ENCODE measurements at places on chromosomes 1 and 21.

DNA sequence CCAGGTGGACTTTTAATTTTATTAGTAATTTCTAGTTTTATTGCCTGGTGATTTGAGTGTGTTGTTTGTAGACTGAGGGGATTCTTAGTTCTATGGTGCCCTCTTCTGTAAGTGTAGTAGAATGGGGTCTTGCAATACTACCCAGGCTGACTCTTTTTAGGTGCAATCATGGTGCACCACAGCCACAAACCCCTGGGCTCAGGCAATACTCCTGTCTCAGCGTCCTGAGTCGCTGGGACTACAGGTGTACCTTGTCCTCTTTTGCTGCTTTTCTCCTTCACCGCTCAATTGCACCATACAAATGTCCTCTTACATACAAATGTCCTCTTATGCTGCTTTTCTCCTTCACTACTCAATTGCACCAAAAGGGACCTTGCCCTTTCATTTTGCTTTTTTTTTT is 43.1 kb downstream of the SCP2 start:
- no peak for DNase-seq

DNA sequence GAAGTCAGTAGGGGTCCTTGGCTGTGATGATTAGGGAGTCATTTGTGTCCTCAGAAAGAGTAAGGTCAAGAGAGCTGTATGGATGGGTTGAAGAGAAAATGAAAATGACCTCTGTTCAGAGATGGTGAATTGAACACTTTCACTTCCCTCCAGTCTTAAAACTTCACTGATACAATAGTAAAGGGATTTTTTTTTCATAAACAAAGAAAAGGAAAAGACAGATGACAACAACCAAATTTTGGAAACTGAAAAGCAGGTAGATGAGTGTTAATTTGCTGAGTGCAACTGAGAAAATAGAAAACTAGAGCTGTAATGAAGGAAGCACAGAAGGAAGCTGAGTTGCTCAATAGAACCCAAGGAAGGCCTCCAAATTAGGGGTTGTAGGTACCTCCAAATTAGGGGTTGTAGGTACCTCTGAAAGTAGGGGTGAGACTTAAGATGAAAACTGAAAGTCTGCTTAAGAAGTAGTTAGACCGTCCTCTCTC is 14.8 kb upstream of the S1PR1 start:
- DNase-seq = peak; percentile 37

DNA sequence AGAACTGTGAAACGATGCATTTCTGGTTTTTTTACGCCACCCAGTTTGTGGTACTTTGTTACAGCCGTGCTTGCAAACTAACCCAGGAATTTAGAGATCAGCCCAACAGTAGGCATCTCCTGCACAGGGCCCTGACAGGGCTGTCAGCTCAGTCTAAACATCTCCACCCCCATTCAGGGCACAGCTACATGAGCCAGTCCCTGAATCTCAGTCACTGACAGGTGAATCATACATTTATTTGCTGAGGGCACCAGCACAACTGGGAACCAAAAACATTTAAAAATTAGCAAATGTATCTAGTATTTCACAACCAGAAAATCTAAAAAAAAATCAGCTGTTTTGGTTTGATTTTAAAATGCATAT is 30.7 kb downstream of the PRDX6 start:
- DNase-seq = no peak

GRCh38 chr1:58652651-58653184 is 47.1 kb downstream of the MYSM1 start:
- peak; percentile 85 for DNase-seq

GRCh38 chr1:203095061-203095690 is 9.4 kb upstream of the MYOG start:
- DNase-seq = no peak

DNA sequence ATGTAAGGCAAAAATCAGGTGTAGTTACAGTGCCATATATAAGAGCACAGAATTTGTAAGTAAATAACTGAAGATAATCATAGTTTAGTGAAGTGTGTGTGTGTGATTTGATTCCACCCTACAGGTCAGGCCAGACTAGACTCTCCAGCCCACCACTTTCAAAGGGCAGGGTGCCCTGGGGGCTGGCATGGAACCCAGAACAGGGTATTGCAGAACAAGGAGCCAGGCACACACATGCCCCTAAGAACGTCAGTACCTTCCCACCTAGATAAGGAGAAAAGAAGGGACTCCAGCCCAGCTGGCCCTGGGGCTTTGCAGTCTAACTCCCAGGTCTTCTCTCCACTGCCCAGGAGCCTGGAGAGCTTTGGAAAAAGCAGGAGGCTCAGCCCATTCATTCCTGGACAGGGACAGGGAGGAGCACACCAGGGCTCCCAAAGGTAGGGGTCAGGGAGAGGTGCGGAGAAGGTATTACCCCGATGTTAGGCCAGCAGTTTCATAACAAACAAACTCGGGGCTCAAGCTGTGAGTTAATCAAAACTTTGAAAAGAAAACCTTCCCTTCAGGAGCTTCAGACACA is 149.7 kb upstream of the VANGL1 start:
- no peak for DNase-seq

GRCh38 chr1:166944186-166944967 is 31.0 kb downstream of the ILDR2 start:
- DNase-seq = no peak

GRCh38 chr1:186078245-186078644 is 296.8 kb downstream of the TPR start:
- DNase-seq = no peak

GRCh38 chr1:22139066-22139594 is 3.8 kb downstream of the WNT4 start:
- DNase-seq = no peak

- no peak for DNase-seq
These were observed 3.4 kb downstream of the USP33 start for GRCh38 chr1:77756052-77756754.

DNA sequence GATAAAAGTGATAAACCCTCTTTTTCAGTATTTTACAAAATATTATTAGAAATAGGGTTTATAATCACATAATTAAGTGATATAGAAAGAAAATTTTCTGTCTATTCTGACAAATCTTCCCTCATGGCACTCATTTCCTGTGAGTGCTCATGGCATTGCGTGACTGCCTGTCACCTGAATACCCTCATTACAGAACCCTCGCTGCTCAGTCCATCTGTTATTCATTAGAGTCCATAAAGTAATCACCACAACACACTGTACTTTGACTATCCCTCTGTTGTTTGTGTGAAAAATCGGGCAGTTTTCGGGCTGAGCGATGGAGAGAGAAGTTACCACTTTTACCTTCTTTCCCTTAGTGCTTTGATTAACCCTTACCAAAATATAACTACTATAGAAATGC is 100.4 kb upstream of the BRINP3 start:
- DNase-seq = no peak

GRCh38 chr1:88973520-88974137 is 18.8 kb downstream of the KYAT3 start:
- DNase-seq = peak; percentile 48

DNA sequence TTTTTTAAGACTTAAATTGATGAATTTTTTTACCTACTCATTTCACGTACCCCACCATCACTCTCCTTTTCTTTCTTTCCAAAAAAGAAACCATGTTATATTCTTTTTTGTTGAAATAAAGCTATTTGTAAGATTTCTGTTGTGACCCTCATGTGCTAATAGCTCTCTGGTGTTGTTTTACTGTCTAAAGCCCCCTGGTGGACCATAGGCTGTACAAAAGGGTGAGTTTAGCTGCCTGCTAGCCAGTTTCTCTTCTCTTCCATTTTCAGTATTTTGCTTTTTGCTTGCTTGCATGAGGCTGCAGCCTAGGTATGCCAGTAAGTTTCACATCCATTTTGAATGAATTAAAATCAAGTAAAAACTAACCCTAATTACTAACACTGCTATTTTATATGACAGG is 15.6 kb upstream of the VAMP3 start:
- DNase-seq = no peak

- no peak for DNase-seq
These were observed 35.1 kb upstream of the PRSS38 start for GRCh38 chr1:227780101-227781044.

GRCh38 chr1:76682138-76682537 is 185.1 kb upstream of the ST6GALNAC5 start:
- DNase-seq = no peak

GRCh38 chr1:100936194-100936967 is 40.5 kb downstream of the SLC30A7 start:
- DNase-seq = no peak

- peak; percentile 97 for DNase-seq
These were observed 42.2 kb upstream of the LYST start for GRCh38 chr1:235908742-235909520.

DNA sequence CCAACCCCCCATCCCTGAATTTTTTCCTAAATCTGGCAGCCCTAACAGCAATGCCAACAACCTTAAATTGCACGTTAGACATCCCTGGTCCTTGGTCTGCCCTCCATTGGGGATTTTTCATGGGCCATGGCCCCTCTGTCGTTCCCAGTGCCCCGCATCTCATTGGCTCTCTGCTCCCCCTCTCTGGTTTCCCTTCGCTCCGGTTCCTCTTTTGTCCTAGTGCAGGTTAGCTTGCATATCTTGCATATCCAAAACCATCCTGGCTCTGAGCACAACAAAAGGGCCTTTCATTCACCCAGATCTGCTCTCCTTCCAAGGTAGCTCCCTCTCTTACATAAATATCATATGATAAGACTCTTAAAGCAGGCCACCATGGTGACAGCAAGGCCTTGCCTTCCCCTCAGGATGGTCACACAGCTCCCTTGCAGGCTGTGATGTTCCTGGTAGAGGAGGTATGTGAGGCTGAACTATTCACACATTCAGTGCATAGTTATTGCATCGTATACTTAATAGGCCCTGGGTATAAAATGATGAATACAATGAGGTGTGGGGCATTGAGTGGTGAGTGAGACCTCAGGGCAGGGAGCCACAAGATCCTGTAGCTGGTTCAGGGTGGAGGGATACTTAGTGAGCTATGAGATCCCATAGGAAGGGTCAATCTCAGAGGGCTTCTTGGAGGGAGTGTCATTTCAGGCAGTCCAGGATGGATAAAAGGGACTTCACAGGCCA is 45.2 kb downstream of the TENT5C start:
- no peak for DNase-seq

DNA sequence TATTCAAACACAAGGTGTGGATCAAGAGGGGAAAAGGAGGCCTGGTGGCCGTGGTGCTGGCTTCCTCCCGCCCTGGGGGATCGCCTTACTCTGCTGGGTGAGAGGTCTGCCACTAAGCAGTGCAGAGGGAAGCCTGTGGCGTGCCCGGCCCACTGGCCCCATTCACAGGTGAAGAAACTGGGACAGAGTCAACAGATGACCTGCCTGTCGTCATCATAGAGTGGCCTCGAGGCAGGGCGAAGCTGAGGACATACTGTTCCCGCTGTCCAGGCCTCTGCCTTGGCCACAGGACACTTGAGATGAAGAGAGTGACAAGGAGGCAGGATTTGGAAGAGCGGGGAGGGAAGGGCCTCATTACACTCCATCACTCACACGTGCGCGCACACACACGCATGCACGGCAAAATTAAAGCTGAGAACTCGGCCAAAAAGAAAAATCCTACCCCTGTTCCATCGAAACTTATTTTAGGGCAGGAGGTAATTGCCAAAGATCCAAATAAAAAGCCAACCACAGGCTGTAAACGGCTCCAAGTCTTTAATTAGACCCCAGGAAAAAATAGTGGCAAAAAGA is 50.5 kb downstream of the CASZ1 start:
- DNase-seq = no peak

- DNase-seq = no peak
These were observed 37.9 kb upstream of the BATF3 start for GRCh38 chr1:212737559-212737958.

GRCh38 chr21:32392299-32392879 is 423 bp downstream of the URB1 start:
- no peak for DNase-seq

- no peak for DNase-seq
These were observed 190.3 kb downstream of the C1orf94 start for GRCh38 chr1:34366875-34367624.

GRCh38 chr1:216984536-216984935 is 261.3 kb upstream of the ESRRG start:
- DNase-seq = no peak

DNA sequence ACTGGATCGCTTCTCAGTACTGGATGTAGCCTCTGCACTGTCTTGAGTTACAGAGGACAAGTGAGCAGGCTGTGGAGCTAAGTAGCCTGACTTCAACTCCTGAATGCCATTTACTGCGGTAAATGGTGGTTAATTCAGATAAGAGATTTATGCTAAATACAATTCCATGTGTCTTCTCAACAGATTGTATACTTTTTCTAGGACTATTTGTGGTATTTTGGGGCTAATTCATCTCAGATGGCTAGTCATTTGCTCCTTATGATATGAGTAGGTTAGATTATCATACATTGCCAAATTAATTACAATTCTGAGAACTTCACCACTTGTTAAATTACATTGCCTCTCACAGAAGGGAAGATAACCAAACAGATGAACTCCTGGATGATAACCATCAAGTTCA is 90.5 kb downstream of the NTNG1 start:
- no peak for DNase-seq

GRCh38 chr1:235013512-235013911 is 115.1 kb downstream of the TOMM20 start:
- DNase-seq = peak; percentile 42

GRCh38 chr1:205205055-205205454 is 6.4 kb downstream of the DSTYK start:
- DNase-seq = no peak

DNA sequence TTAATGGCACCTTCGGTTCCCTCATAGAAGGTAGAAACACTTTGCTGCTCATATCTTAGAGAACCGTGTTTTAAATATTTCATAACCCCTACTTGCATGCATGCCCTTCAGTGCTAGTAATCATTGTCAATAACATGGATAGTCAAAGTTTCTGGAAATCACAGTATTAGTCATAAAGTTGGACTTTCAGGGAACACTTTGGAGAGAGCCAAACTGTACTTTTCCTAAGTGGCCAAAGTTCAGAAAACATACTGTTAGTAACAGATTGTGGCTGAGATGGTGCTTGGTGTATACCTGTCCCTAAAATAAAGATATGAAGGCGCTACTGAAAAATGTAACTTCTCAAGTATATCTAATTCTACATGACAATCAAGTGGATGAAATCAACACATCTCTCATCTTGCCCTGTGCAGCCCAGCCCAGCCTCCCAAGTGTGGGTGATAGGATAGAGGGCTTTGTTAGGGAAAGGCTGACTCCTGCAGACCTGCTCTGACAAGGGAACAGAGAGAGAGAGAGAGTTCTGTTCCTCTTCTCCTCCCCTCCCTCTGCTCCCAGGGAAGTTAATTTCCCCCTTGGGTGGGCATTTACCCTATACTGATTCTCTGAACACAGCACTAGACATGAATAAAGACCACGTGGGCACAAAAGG is 14.4 kb downstream of the MYOC start:
- no peak for DNase-seq

Data from suppressor macrophage treated with lipopolysaccharide for 1 hour (primary cell).